ENCODE measurements at places on chromosomes 7 and 10. TPM values are rescaled to one million over a fixed set of nuclear protein-coding genes. Genes with fewer than 3 reads are reported as not detected.

DNA sequence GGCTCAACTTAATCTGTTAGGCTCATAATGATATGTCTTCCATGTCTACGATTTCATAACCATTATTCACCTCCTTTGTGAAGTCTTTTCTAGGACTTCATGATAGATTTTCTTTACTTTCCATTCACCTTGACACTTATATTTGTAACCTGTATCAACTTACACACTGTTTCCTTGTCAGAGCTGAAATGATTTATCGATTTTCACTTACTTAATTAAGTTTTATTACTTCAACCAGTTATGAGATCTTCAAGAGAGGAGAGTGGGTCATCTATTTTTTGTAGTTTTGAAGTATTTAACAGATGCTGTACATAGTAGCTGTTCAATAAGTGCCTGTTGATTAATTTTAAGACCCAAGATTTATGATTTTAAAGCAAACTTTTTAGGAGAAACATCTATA lies 37.4 kb downstream of the VTI1A start:
- no peak for DNase-seq

GRCh38 chr7:69839782-69840181 lies 241.5 kb downstream of the AUTS2 start:
- DNase-seq = no peak

The MEIG1 gene
- polyA plus RNA-seq = 0.97 TPM

The ALOX5 gene
- 1.2 TPM for polyA plus RNA-seq

The CREB5 gene
- 28.8 TPM for polyA plus RNA-seq

The CALCR gene
- polyA plus RNA-seq = 10.1 TPM

Measured in muscle of leg (tissue), 16 donors.